ENCODE measurements at places on chromosomes 3 and 15.

DNA sequence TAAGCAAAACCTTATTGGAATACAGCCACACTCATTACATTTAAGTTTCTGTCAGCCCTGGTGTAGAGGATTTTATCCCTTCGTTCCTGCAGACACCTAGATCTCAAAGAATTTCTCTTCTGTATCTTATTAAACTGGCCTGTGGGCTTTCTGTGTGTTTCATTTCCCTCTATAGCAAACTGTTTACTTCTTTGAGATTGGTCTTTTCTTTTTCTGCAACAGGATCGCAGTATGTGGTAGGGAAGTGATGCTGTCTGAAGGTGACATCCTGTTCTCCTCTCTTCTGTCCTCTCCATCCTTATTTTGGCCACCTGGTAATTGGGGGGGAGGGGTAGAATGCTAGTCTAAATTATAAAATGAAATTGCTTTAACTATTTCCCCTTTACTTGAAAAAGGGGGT is 25.5 kb downstream of the ATP1B3 start:
- DNase-seq: no peak

- DNase-seq: peak; percentile 42
Measured at GRCh38 chr15:60328852-60329443, 68.8 kb downstream of the ANXA2 start.

GRCh38 chr3:40120806-40121205 is 188.7 kb upstream of the EIF1B start:
- DNase-seq: peak; percentile 80

GRCh38 chr3:13673207-13673606 is 124.3 kb downstream of the FBLN2 start:
- DNase-seq: no peak

GRCh38 chr3:159763011-159763601 is 225.5 kb upstream of the IL12A start:
- DNase-seq: peak; percentile 87

GRCh38 chr3:161851941-161852566 is 355.4 kb downstream of the OTOL1 start:
- peak; percentile 38 for DNase-seq
